Fibroblast of skin of right quadriceps (primary cell): ENCODE measurements at places on chromosomes 2 and 18.

DNA sequence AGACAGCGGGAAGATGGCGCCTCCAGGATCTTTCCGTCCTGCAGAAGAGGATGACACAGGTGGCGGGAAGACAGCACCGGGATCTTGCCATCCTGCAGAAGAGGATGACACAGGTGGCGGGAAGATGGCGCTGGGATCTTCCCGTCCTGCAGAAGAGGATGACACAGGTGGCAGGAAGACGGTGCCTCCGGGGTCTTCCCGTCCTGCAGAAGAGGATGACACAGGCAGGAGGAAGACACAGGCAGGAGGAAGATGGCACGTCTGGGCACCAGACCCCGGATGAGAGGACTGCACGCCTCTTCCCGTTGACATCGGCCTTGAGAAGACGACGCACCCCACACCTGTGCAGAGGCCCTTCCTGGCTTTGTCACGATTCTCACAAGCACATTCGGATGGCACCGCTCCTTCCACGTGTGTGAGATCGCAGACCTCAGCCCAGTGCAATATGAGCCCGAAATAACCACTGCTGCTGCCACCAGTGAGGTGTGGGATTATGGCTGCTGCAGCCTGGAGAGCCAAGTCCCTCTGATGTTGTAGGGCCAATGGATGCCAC lies 79.4 kb upstream of the SNTG2 start:
- no peak for DNase-seq

DNA sequence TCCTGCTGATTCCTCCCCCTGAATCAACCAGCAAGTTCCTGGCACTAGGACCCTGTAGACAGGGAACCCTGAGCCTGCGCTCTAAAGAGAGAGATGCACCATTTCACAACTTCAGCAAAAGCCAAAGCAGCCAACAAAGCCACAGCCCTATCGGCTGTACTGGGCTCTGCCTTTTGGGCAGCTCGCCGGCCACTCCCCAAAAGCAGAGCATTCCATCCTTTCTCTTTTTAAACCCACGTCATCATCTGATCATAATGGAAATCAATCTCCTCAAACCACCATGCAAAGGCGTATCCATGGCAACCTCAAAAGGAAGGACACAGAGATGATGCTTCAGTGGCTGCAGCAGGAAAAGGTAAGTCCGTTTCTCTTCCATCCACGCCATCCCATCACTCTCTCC lies 5.3 kb upstream of the DCTN1 start:
- DNase-seq, result no peak

GRCh38 chr2:100321179-100321865 lies 979 bp downstream of the LONRF2 start:
- peak; percentile 1 for DNase-seq

- no peak for DNase-seq
Observed at GRCh38 chr2:131567891-131568290, 40.2 kb downstream of the CCDC74A start.

DNA sequence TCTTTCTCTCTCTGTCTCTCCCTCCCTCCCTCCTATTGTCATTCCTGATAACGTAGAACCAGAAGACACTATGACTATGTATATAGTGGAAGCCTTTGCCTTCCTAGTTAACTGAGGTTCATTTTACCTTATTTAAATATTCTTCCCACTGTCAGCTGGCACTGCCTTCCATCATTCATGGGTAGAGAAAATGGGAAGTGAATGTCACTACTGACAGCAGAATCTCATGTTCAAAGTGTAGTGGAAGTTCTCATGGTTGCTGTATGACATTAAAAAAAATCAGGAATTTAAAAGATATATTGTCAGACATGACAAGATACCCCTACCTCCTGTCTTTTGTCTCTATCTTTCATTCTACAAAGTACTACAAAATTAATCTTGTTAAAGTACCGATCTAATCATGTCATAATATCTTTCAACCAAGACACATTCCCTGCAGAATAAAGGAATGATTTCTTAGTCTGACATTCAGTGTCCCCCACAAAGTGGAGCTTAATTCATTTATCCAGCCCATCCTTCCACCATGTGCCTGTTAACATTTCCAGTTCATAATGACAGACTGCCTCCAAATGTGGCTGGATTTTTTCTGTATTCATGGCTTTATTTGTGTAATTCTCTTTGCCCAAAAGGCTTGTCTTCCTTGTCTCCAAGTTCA lies 250.1 kb upstream of the CDH20 start:
- no peak for DNase-seq

GRCh38 chr18:2903006-2903405 lies 56.2 kb downstream of the EMILIN2 start:
- peak; percentile 78 for DNase-seq

DNA sequence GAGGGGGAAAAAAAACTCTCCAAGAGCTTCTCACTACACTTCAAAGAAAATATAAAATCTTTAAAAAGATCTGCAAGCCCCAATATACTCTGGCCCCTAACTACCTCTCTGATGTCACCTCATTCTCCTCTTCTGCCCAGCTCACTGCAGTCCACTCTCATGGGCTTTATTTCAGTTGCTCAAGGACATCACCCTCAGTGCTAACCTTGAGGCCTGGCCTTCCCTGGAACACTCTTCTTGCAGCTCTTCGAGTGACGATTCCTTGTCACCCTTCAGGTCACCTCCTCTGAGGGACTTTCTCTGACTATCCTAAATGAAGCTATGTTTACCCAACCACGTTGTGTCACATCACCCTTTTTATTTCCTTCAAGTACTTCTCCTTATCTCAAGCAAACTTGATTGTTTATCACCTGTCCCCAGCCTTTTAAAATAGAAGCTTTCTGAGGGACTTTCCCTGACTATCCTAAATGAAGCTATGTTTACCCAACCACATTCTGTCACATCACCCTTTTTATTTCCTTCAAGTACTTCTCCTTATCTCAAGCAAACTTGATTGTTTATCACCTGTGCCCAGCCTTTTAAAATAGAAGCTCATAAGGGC lies 10.4 kb downstream of the RTTN start:
- no peak for DNase-seq

GRCh38 chr18:51188024-51188701 lies 9.3 kb downstream of the MEX3C start:
- DNase-seq, result no peak
